ENCODE measurements at places on chromosomes 1 and 21.

DNA sequence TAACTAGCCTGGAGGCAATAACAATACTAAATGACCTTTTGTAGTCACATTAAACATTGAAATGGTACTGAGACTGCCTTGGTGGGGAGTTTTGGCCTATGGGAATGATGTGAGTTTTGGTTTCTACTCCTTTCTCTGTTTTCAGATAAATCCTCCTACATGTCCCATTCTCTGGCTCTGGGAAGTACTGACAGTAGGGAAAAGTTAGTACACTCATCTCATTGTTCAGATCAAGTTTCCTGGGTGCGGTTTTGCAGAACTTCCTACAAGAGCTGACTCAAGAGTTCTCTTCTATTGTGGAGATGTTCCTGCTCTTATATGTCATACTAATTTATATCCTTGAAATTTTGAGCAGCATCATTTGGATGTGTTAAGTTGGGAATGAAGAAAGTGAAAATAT, 74.2 kb upstream of the MACF1 start:
- no peak for DNase-seq

DNA sequence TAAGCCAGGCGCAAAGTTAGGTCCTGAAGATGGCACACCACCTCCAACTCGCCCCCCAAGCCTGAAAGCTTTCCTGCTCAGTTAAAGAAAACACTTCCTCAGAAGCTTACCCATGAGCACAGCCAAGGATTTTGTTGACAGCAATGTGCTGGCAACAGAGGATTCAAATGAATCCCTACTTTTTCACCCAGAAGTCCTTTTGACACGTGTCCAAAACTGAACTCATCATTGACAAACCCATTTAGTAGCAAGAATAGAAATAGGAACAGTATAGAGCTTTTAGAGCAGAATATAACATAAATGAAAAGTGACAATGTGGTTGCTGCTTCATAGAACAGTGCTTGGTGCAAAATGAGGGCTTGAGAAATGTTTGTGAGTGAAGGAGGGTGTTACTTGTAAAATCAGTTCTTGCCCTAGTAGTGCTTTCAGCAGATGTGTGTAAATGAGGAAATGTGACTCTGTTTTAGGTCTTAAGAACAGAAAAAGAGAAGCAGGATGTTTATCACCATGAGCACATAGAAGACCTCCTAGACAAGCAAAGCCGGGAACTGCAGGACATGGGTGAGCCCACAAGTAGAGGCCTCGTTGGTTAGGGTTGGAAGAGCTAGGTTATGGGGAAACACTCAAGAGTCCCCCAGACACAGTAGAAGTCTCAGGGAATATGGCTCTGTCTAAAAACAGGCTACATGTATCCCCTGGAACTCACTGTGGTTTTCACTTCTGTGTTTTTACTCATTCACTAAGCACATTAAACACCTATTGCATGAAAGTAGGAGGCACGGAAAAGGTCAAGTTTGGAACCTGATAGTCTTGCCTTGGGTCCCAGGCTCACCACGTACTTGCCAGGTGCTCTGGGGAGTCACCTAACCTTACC, 48.6 kb upstream of the TMEM125 start:
- DNase-seq: no peak

DNA sequence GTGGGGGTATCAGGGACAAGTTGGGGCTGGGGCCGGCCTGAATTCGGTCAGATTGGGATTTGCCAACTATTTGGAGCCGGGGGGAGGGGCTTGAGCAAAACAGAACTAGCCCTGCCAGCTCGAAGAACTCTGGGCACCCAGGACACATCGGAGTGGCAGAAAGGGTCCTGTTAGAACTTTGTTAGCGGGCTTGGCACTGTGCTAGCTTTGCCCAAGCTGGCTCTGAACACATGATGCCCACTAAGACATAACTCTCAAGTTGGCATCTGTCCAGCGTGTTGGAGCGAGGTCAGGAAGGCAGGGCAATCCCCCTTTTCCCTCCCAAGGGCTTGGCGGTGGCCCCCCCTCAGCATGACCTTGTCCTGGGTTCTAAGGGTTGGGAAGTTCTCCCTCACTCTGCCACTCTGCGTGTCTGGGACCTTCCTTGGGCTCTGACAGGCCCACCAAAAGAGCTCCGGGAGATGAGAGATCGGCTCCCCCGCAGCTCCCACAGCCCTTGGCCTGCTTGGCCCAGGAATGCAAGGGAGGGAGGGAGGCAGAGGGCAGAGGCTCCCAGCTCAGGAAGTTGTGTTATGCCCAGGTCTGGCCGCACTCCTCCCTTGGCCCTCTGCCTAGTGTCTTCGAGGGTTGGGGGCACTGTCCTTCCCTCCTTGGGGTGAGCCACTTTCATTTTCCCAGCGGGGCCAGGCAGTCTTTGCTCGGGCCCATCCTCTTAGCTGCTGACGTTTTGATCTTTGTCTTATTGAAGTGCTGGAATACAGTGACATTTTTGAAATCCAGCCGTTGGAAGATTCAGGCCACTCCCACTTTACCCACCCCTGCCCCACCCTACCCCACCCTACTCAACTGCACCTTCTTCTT, 1.2 kb downstream of the LMNA start:
- peak; percentile 56 for DNase-seq

DNA sequence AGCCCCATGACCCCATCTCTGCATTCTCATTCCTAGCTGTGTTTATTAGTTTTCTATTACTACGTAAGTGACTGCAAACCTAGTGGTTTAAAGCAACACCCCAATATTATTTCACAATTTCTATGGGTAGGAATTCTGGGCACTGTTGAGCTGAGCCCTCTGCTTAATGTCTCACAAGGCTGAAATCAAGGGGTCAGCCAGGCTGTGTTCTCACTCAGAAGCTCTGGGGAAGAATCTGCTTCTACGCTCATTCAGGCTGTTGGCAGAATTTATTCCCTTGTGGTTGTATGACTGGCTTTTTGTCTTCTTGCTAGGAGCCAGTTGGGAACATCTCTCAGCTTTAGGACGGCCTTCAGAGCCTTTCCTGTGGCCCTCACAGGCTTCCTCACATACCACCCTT, 181.0 kb downstream of the GIPC2 start:
- DNase-seq: no peak

GRCh38 chr1:212281590-212281989, 3.6 kb upstream of the PPP2R5A start:
- DNase-seq: peak; percentile 53

- DNase-seq: no peak
These were observed 101.2 kb downstream of the LAMC2 start for GRCh38 chr1:183287191-183287675.

- DNase-seq: no peak
These were observed 6.2 kb upstream of the MMP23B start for GRCh38 chr1:1625824-1626206.

DNA sequence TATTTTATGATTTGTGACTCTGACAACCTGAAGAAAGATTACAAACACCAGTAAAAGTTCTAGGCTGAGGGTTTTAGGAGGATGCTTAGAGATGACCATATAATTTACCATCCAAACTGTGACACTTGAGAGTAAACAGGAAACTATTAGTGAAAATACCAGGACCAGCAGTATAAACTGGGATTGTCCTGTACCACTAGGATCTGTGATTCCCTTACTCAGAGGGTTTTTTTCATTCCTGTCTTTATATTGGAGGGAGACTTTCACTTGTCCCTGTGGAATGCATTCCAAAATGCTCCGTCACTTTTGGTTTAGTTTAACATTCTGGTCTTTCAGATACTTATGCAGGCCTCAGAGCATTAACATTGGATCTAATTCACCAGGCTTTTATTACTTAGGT, 482.9 kb downstream of the PTBP2 start:
- no peak for DNase-seq

DNA sequence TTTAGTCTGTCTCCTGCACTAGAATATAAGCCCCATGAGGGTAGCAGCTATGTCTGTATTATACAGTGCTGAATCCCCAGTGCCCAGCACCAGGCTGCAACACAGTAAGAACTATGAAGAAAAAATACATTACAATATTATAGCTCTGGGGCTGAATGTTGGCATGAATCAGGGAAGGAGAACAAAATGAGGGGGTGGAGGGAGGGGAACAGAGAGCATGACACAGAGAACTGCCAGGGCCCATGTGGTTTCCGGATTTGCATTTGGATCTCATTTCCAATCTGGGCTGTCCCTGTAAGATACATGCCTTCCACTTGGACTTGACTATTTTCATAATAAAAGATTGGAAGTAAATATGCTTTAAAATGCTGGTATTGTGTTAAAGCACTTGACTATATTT, 35.8 kb downstream of the C1orf198 start:
- no peak for DNase-seq

GRCh38 chr1:110135246-110135645, 15.0 kb upstream of the SLC6A17 start:
- DNase-seq: no peak

DNA sequence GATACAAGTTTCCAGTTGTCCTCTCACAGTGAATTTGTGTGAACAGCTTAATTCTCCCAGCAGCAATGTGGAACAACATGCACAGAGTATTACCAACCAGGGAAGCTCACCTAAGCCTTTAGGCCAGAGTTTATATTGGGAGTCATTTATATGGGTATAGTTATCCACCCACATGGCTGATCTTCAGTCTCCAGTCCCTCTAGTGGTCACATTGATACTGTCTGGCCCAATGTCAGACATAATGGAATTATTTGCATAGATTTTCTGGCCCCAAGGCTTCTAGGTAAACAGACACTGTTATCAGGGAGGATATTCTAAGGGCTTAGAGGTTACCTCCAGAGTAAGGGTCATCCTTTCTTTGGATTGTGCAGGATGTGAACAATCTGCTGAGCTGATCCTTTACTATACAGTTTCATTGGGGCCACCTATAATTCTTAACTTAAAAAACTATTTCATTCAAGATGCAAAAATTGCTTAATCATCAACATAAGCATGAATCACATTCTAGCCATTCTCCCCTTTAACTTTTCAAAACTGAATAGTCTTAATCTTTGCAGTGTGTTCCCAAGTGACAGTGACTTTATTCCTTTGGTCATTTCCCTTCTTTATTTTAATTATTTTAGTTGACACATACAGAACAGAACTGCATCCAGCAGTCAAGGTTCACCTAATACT, 210.9 kb downstream of the LTN1 start:
- no peak for DNase-seq

GRCh38 chr1:175757381-175758015, 14.1 kb upstream of the TNR start:
- no peak for DNase-seq

DNA sequence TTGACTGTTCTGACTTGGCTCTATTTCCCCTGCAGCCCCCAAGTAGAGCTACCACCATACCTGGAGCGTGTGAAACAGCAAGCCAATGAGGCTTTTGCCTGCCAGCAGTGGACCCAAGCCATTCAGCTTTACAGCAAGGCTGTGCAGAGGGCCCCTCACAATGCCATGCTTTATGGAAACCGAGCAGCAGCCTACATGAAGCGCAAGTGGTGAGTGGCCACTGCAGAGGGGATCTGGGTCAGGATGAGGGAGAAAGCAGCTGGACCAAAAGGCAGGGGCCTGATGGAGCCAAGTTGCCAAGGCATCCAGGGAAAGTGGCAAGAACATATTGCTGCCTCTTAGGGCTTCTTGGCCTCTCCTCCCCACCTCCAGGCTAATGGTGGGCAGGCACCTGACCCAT, 24.1 kb upstream of the TMEM222 start:
- DNase-seq: no peak

GRCh38 chr1:75727571-75727970, 3.1 kb downstream of the ACADM start:
- no peak for DNase-seq

GRCh38 chr1:3504822-3505153, 50.3 kb downstream of the ARHGEF16 start:
- DNase-seq: no peak

- no peak for DNase-seq
These were observed 11.1 kb downstream of the PRRX1 start for GRCh38 chr1:170674986-170675385.

DNA sequence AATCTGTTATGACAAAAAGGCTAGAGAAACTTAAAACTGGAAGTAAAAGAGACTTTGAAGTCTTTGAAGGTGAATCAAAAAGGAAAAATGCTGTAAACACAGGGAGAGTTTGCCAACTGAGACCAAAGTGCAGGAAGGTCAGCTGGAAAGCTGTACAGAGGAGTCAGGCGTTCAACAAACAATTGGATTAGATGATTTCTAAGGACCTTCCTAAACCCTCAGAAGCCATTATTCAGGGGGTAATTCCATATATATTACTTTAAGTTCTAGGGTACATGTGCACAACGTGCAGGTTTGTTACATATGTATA, 156.8 kb downstream of the ZBTB18 start:
- no peak for DNase-seq

DNA sequence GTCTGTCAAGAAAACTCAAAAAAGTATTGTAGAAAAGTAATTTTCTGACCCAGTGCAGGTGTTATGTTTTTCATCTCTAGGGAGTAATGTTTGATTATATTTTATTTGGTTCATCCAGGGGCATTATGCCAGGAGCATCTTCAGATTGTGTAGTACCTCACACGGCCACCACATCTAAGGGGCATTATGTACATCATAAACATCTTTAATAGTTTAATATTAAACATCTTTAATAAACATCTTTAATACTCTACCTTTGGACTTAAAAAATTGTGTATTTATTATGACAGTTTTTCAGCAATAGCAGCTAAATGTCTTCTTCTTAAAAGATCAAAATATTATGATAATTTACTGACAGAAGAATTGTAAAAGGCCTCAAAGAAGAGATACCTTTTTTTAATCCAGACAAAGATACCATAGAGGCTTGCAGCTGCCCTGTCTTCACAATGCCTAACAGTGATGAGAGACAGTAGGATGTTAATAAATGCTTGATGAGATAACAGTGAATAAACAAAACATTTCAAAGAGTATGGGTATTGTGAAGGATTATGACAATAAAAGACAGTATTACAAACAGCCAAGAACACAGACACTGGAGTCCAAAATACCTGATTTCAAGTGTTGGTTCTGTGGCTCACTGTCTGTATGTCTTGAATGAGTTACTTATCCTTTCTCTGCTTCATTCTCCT, 240.9 kb upstream of the ADGRL2 start:
- DNase-seq: no peak

- no peak for DNase-seq
These were observed 126.5 kb downstream of the MATN1 start for GRCh38 chr1:30596891-30597290.

DNA sequence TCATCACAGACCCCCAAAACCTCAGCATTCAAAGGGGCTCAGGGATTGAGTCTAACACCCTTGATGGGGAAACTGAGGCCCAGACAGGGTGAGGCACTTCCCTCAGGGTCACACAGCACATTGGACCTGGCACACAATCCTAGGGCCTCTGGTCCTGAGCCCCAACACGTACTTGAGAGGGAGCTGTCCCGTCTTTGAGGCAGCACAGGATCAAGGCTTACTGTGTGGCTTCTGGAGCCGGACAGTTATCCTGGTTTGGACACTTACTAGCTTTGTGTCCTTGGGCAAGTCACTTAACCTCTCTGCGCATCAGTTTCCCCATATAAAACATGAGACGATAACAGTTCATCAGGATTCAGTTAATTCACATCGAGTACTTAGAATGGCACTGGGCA, 26.5 kb downstream of the RUNX3 start:
- no peak for DNase-seq

GRCh38 chr1:89670163-89670562, 37.2 kb downstream of the LRRC8C start:
- no peak for DNase-seq

- no peak for DNase-seq
These were observed 12.2 kb upstream of the ACADM start for GRCh38 chr1:75712306-75712705.

All from PC-9 (cell line).